Left kidney (tissue), 8 donors: ENCODE measurements at places on chromosomes 3 and 15.

DNA sequence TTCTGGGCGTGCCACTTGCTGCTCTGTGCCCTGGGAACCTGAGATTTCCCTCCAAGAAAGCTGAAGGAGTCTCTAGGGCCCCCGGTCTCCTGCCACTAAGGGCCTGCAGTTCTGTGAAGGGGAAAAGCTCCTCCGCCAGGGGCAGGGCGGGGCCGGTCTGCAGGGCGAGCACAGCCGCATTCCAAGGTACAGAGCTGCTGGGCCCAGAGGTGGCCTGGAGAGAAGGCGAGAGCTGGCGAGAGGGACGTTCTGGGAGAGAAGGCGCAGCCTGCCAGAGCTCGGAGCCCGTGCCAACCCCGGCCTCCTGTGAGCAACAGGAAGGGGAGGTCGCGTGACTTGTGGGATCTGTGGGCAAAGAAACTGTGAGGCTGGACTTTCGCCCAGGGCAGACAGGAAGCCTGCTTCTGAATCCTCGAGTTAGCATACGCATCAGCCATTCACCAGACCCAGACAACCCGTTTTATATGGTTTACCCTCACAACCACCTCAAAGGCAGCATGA is 500.4 kb downstream of the SHQ1 start:
- DNase-seq: no peak

DNA sequence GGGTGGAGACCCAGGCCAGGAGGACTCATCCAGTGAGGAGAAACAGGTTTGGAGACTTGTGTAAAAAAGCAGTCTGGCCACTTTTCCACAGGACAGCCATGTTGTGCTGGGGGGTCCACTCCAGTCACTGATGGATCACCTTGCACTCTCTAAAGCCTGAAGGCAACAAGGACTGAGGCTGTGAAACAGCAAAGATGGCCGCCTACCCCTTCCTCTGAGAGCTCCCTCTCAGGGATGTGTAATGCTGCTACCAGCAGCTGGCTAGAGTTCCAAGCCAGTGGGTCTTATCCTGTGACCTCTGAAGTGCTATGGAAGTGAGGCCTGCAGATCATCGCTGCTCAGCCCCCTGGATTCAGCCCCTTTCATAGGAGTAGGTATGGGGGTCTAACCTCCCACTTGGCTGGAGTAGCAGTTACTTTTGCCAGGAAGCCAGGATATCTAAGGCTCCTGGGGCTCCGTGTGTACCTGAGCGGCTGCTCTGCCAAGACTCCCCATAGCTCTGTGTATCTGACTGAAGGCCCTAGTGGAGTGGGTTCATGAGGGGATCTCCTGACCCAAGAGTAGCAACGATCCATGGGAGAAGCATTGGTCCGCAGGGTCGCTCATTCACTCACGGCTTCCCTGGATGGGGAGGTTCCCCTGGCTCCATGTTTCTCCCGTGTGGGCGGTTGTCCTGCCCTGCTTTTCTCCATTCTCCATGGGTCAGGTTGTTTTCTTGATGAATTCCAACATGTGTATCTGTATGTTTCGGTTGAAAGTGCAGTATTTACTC is 69.9 kb upstream of the TNFSF10 start:
- DNase-seq: no peak

- no peak for DNase-seq
These were observed 45.4 kb downstream of the GOLGA6L2 start for GRCh38 chr15:23401627-23402026.

DNA sequence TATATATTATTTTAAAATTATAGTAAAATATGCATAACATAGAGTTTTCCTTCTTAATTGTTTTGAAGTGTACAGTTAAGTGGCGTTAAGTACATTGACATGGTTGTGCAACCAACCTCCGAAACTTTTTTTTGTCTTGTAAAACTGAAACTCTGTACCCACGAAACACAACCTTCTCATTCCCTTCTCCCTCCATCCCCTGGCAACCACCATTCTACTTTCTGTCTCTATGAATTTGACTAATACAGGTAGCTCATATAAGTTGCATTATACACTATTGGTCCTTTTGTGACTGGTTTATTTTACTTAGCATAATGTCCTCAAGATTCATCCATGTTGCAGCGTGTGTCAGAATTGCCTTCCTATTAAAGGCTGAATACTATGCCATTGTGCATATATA is 179.4 kb downstream of the SATB1 start:
- no peak for DNase-seq

DNA sequence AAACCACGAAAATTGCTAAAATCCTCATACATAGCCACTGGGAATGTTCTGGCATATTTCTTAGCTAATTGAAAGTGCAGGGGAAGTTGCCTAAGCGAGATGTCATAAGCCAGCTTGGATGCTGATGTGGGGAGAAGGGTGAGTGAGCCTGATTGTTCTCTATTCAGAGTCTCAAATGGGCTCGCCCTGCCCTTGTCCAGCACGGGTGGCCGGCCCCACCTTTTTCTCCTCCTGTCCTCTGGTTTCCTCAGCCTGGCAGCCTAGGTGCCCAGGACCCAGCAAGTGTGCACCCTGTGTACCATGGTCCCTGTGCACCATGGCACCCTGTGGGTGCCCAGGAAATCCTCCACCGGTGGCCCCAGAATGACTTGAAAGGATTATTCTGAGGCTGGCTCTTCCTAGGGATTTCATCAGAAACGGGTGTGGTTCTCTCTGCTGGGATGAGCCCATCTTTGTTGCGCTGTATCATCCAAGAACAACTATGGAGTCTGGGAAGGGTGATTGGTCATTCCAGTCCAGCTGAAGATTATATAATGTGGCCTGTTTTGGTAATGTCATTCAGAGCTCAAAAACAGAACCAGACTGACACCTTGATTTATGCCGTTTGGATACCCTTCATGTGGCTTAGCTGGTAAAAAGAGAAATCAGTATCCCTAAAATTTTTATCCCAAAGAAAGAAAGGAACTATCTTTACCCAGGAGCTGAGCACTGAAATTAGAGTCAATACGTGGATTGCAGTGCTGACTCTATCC is 150.8 kb upstream of the BHLHE40 start:
- no peak for DNase-seq

GRCh38 chr15:71294911-71295602 is 179.8 kb downstream of the THSD4 start:
- DNase-seq: no peak

DNA sequence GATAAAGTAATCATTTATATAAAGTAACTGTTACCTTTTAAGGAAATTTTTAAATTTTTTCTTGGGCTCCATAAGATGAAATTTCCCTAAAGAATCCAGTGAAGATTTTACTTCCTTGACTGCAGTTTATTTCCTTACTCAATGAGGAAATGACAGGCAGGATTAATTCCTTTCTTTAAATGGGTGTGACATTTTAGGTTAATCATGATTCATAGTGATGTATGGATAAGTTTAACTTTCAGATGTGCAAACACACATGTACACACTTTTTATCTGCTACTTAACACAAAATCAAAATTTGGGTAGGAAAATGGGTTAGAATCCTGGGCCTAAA is 11.2 kb upstream of the LEO1 start:
- DNase-seq: no peak

DNA sequence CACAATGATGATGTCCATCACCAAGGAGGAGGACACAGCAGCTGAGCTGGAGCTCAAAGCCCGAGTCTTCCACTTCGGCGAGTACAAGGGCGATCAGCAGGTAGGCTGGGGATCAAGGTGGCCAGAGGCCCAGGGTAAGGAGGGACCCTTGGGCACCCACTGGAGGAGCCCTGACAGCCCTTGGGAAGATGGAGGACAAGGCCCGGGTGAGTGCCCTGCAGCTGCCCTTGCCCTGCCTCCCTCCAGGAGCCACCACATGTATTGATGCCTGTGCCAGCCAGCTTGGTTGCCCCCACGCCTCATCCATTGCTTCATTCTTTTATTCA is 38.4 kb downstream of the CFAP100 start:
- DNase-seq: no peak

- DNase-seq: no peak
These were observed 31.9 kb downstream of the SPATA16 start for GRCh38 chr3:173109143-173109542.

DNA sequence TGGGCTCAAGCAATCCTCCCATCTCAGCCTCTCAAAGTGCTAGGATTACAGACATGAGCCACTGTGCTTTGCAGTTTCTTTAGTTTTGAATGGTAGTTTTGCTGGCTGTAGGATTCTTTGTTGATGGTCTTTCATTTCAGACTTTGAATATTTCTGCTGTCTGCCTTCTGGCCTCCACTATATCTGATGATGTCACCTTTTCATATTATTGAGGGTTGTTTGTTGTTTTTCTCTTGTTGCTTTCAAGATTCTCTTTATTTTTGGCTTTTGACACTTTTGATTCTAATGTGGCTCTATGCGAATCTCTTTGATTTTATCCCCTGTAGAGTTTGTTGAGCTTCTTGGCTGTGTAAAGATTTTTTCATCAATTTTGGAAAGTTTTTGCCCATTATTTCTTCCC is 79.0 kb upstream of the MANF start:
- DNase-seq: no peak

- no peak for DNase-seq
These were observed 5.6 kb downstream of the GREM1 start for GRCh38 chr15:32723171-32723948.

DNA sequence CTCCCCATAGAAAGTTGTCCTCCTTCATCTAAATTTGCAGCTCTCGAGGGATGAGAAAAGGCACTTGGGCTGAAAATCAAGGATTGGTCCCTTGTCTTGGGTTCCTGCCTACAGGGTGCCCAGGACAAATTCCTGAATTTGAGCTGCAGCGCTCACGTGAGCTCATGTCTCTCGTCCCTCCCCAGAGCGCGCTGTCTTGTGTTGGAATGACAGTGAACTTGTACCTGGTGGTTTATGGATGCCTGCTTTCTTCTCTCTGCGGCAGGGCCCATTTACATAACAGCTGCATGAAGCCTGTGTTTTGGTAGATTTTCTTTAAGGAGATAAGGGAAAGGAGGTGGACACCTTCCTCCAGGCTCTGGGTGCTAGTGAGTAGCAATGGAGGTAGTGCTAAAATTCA is 4.3 kb downstream of the RYR3 start:
- DNase-seq: no peak

- no peak for DNase-seq
These were observed 133.8 kb upstream of the MCTP2 start for GRCh38 chr15:94097552-94097951.
